ENCODE measurements at places on chromosomes 13 and 19.

DNA sequence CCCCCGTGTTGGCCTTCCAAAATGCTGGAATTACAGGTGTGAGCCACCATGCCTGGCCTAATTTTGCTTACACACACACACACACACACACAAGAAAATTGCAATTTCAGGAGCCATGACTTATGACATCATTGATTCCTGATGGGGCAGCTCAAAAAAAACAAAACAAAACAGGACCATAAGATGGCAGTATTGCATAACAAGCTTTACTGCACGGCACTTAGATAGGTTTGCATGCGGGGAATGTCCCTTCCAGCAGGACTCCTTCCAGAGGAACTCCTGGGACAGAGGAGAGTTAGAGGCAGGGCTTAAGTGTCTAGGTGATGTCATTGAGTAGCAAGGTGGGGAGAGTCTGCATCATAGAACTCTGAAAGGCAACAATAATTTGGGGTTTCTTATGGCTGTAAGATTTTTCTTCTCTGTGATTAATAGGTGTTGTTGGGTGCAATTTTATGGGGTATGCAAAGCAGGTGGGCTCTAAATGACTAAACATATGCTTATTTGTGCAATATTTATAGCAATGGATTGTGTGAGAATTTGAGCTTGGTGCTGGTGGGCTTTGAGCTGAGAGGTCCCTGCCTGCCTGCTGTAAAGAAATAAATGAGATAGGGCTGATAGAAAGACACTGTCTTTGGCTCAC, 9.0 kb upstream of the ACSBG2 start:
- peak; percentile 77 for DNase-seq

DNA sequence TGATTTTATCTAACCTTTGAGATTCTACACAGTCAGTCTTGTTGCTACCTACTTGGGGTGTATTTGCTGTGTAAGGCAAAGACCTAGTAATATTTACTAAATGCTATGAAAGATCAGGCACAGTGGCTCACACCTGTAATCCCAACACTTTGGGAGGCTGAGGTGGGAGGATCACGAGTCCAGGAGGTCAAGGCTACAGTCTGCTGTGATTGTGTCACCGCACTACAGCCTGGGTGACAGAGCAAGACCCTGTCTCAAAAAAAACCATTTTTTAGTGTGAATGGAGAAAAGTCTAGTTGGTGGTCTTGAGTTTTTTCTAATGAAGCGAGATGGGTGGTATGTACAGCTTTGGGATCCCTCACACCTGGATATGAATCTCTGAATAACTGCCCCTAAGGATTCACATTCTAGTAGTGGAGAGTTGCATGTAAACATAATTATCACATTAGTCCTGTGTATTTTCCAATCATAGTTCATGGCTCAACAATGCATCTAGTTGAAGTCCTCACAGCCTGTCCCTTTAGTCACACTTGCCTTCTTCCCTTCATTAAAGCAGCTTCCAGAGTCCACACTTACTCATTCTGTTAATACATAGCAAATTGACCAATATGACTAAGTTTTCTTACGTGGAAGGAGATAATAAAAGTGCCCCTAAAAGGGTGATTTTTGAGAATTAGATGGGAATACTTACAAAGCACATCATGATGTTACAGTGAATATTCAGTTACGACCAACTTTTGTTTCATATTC, 7.5 kb downstream of the RPL21 start:
- DNase-seq = no peak

GRCh38 chr13:109160887-109161669, 531.7 kb downstream of the MYO16 start:
- DNase-seq = no peak

- no peak for DNase-seq
Observed at GRCh38 chr19:45515807-45516401, 8.6 kb downstream of the VASP start.

DNA sequence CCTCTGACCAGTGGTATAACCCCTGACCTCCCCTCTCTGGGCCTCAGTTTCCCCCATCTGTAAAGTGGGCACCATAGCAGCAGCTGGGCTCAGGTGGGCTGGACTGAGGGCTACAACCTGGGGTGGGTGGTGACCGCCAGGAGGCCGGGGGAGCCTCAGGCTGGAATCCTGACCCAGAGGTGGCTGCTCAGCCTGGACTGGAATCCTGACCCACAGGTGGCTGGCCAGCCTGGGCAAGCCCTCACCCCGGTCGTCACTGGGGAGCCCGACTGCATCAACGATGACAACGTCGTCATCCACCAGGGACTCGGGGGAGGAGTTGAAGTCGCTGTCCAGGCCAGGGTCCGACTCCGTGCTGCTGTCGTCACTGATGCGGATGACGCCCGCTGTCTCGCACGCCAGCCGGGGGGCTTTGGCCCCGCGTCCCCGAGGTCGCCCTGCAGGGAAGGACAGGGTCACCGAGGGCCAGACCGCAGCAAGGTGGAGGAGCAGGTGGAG, 10.2 kb downstream of the GPX4 start:
- no peak for DNase-seq

DNA sequence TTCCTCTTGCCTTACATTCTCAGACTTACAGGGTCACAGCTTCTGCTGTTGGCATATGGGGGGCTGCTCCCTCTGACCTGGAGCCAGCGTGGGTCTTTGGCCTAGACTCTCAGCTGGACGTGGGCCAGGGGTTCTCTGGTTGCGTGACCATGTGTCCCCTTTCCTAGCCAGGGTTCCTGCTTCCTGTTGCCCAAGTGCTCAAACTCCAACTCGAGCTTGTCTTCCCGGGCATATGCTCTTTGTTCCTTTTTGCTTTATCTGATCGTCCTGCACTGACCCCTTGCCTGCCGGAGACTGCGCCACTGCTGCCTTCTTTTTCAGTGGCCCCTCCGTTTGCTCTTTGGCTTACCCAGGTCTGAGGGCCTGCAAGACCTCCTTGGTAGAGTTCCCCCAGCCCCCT, 25.3 kb upstream of the GPR183 start:
- DNase-seq = no peak

DNA sequence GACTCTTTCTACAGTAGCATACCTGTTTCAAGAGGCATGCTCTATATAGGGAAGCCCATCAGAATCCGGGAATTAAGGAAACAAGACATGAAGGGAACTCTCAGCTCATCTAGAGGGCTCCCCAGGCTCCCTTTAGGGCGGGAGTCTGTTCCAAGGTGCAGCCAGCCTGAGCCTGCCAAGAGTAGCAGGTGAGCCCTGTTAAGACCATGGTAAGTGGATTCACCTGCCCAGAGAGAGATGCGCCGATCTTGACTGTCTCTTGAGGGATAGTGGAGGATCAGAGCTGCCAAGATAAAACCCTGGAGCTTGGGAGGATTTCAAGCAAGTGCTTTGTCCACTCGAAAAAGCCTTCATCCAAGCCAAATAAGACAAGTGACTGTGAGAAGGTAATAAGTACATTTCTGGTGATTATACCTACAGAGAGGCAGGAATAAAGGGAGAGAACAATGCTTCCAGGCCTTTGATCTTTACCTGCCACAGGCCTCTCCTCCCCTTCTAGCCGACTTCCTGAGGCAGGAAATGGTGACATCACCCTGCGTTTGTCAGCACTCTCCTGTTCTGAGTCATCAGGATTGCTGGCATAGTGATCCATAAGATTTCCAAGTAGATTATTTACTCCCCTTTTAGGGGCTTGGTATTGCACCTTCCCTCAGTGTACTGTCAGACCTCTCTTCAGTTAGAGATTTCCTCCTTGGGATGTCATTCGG, 31.5 kb downstream of the KLF5 start:
- no peak for DNase-seq

GRCh38 chr19:3708207-3708931, at the start of gene TJP3:
Gene TJP3 (plus strand): TSS chr19:3708384. CDS start chr19:3728433, 20,049 bp downstream.
- DNase-seq = peak; percentile 42

- no peak for DNase-seq
Observed at GRCh38 chr13:97901716-97902115, 51.8 kb upstream of the IPO5 start.

DNA sequence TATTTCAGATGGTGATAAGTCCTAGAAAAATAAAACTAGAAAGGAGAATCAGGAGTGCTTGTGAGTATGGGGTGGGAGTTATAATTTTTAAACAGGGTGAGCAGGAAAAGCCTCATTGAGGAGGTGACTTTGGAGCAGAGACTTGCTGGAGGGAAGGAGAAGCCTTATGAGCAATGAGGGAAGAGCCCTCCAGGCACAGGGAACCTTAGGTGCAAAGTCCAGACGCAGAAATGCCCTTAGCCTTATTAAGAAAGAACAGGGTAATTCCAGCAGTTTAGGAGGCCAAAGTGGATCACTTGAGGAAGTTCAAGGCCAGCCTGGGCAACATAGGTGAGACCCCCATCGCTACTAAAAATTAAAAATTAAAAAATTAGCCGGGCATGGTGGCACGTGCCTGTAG, 21.0 kb upstream of the FXYD3 start:
- DNase-seq = no peak

DNA sequence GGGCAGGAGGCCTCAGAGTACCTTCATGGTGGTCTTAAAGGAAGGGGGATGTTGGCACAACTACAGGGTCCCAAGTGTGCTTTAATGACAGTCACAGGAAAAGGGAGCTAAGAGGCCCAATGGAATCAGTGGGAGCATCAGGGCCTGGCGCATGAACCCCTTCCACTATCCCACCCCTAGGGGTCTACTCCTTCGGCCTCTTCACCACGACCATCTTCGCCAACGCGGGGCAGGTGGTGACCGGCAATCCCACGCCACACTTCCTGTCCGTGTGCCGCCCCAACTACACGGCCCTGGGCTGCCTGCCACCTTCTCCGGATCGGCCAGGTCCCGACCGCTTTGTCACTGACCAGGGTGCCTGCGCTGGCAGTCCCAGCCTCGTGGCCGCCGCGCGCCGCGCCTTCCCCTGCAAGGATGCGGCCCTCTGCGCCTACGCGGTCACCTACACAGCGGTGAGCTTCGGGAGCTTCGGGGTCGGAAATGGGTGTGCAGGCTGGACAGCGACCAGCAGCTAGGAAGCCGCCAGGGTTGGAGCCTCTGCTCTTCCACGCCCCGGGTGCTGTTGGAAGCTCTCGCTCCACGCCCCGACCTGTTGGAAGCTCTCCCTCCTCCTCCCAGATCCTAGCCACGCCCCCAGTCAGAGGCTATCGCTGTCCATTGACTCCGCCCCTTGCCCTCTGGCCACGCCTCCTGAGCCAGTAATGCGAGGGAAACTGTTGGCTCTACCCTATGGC, 6.0 kb downstream of the PLPPR2 start:
- no peak for DNase-seq

- no peak for DNase-seq
Observed at GRCh38 chr13:109941951-109942350, 155.6 kb upstream of the IRS2 start.

DNA sequence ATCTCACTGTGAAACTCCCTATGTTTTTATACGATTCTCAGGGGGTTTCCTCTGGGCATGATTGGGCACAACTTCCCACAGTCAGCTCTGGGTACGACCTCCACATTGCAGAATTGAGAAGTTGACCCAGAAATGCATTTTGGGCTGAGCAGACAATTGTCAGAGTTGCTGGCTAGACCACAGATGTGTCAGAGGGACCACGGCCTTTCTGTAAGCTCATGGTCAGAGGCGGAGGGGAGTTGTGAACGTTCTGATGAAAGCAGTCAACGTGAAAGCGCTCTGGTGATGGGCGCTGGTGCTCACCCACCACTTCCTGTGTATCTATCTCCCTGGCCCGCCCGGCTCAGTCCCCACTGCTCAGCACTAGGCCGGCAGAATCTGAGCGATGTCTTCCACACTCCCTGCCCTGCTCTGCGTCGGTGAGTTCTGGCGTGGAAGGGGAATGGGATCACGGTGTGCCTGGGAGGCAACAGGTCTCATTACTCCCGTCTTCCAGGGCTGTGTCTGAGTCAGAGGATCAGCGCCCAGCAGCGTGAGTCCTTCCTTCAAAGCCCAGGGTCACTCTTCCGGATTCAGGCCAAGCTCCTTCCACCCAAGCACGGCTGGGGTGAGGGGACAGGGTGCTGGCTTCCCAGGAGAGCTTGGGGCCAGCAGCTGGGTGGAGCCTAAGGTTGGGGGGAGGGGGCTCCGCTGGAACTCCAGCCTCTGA, at the start of gene NCR1:
Gene NCR1, plus strand, starts transcription at position 346 of the 709 bp plus-strand sequence. Its CDS starts 40 bp downstream, at position 386.
- no peak for DNase-seq

DNA sequence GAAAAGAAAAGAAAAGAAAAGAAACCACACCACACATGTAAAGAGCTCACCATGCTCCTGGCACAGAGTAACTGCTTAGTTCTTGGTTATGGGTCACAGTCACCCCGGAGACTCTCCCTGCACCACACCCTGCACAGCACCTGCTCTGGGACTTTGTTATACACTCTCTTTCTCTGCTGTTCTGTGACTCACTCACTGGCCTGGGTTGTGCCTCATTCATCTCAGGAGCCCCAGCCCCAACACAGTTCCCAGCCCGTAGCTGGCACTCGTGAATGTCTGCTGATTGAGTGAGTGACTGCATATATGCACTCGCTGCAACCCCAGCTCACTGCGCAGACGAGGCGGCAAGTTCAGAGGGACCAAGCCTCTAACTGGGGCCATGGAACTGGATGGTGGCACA, 22.9 kb upstream of the ZNF507 start:
- DNase-seq = no peak

DNA sequence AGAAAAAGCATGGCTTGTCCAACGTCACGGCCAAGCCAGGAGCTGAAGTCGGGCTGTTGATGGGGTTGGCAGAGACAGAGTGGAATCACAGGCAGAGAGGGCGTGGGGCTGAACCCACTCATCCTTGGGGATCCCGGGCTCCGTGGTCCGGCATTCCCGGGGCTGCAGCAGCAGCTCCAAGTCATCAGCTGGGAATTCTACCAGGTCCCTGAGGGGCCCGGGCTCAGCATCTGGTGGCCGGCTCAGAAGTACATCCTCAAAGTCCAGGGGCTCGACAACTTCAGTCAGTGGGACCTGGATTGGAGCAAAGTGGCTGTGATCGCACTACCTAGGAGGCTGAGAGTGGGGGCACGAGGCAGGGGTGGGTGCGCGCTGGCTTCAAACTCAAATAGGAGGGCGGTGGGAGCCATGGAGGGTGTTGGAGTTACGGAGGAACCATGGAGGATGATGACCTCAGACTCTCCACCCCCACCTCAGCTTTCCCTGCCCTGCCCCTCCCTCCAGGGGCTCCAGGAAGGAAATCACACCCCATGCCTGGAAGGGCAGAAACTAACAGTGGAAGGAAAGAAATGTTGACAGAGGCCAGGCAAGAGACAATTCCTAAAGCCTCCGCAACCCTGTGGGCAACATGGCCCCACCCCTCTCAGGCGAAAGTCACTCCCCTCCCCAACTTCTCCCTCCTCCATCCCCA, 9.5 kb downstream of the DOCK6 start:
- DNase-seq = no peak

GRCh38 chr13:35810321-35810720, 320.9 kb downstream of the DCLK1 start:
- DNase-seq = no peak

Measured in NCI-H524 (cell line).